ENCODE measurements at places on chromosomes 3 and 15.

- DNase-seq = no peak
These were observed 45.7 kb upstream of the ABI3BP start for GRCh38 chr3:101038880-101039279.

DNA sequence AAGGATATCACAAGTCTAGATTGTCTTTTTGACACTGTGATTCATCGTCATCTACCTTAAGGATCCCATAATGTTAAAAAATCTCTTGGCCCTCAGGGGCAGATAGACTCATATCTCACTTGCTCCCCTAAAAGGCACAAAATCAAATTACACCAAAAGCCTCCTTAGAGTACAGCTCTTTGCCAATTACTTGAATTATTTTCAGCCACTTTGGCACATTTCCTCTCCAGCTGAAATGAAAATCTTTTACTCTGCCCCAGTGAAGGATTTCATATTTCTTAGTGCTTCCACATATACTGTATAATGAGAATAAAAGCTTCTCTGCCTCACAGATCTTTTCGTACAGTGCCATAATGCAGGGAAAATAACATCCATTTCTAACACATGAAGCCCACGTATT lies 190.7 kb upstream of the GBE1 start:
- no peak for DNase-seq

- no peak for DNase-seq
These were observed 28.4 kb downstream of the TTC14 start for GRCh38 chr3:180630371-180630770.

DNA sequence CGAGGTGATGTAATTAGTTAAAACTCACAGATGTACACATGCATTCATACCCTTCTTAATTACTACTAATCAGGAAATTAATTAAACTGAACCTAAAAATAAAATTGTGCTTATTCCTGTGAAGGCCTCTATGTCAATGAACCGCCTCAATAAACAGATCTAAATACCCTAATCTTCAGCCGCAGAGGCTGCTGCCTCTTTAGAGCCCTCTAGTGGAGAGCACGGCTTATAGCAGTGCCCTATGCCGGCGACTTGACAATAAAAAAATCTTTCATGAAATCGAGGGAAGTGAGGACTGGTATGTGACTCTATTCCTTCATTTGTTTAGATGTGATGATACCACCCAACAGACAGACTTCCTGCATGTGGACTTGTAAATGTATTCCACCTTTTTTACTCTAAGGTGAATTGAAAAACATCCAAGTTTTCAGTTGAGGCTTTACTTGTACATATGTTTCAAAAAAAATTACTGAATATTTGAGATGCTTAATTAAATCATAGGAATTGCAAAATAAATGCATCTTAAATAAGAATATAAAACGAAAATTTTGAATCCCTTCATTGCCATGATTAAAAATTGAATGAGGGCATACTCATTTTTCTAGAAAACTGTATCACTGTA lies 8.3 kb upstream of the EPHA3 start:
- DNase-seq = no peak

- DNase-seq = no peak
These were observed 14.3 kb downstream of the KAT2B start for GRCh38 chr3:20054549-20054987.

DNA sequence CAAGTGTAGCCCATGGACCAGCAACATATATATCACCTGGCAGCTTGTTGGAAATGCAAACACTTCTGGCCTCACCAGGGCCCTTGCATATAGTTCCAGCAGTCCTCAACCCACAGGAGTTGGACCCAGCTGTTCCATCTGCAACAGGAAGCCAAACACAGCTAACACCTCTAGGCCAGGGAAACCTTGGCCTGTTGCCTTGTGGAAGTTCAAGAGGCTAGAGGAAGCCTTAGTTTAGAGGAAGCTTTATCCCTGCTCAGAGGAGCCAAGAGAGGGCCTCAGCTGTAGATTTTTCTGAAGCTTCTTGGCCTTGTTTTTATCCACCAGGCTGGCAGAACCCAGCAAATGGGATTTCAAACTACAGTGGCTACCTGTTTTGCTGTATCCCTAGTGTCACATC lies 11.4 kb downstream of the FHIT start:
- no peak for DNase-seq

All from activated CD8-positive, alpha-beta memory T cell treated with anti-CD3 and anti-CD28 coated beads for 1 hour (primary cell).